Natural killer cell treated with Interleukin-12 subunit alpha and Interleukin-12 subunit beta and Interleukin-15 and Interleukin-18, amount 100 ng/mL, for 72 hours (primary cell): ENCODE measurements at places on chromosomes 5 and 9.
A peak's percentile ranks its signal among the peaks of the same experiment; 100 is the strongest.

DNA sequence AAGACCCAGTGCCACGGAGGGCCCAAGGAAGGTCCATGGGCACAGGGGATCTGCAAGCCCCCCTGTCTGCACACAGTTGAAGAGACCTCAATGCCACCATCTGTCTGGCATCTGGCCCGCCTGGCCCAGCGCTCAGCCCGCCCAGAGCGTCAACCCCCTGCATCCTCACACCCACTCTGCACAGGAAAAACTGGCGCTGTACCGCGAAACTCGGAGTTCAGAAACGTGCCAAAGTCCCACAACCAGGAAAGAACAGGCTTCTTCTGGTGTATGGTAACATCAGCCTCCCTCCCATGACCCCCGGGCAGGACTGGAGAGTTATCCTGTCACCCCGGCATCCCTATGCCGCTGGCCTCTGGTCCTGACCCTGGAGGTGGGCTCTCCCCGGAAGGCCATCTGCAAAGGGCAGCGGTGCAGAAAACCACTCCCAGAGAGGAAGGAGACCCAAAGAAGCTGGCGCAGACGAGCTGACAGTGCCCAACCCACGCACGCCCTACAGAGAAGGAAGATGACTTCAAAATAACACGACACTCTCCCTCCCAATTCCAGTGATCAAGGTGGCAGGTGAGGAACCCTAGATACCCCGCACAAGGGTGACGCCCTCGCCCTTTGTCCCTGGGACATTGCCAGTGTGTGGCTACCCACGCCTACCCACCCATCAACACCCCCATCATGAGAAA is 18.9 kb downstream of the VAV2 start:
- no peak for DNase-seq
- no peak overlapping the region for H3K27ac ChIP-seq
- H3K27me3 ChIP-seq: no peaks in the 10 kb centered on the region
- no peaks in the 10 kb centered on the region for H3K4me1 ChIP-seq
- no peak overlapping the region for H3K4me3 ChIP-seq

DNA sequence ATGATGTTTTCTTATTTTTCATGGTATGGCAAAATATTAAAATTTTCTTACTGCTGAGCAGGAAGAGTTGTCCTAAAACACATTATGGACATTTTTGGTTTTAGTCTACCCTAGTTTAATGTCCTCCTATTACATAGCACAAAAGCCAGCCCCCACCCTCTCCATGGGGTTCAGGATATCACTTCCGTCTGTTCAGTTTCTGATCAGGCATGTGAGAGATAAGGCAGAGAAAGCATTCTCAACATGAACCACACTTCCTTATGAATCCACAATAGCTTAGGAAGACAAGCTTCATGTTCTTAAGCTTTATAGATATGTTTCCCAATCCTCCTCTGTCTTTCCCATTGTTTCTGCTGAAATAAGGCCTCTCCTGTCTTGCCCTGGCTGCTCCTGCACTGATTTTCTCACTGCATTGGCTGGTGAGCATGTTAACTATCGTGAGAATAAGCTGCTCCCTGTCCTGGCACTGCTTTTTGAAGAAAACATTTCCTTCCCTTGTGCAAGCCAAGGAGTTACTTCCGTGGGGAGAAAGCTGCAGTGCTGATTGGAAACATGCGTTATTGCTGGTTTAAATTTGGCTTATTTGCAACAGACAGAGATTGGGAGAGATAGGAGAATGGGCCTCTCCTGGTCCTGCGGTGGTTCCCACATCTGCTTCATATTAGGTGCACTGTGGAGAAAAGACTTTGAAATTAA is 260.3 kb upstream of the RPS23 start:
- no peak overlapping the region for H3K27ac ChIP-seq
- no peak overlapping the region for H3K4me3 ChIP-seq
- H3K4me1 ChIP-seq: no peaks in the 10 kb centered on the region
- DNase-seq: no peak
- H3K36me3 ChIP-seq: peaks cover 4% of the 10 kb centered on the region

GRCh38 chr9:122053567-122054350 is 39.3 kb downstream of the TTLL11 start:
- H3K27me3 ChIP-seq: no peaks in the 10 kb centered on the region
- H3K4me1 ChIP-seq: peaks cover 27% of the 10 kb centered on the region
- H3K36me3 ChIP-seq: no peaks in the 10 kb centered on the region
- no peak overlapping the region for H3K27ac ChIP-seq

GRCh38 chr5:133932441-133933168 is 35.8 kb downstream of the C5orf15 start:
- peak; percentile 15 for DNase-seq
- H3K4me3 ChIP-seq: no peak overlapping the region
- H3K36me3 ChIP-seq: no peaks in the 10 kb centered on the region
- H3K27me3 ChIP-seq: no peaks in the 10 kb centered on the region

GRCh38 chr9:137138058-137138721 is 764 bp upstream of the GRIN1 start:
- no peaks in the 10 kb centered on the region for H3K4me1 ChIP-seq
- no peak for DNase-seq
- H3K27ac ChIP-seq: no peak overlapping the region
- H3K27me3 ChIP-seq: peaks cover 25% of the 10 kb centered on the region
- H3K4me3 ChIP-seq: no peak overlapping the region
- no peaks in the 10 kb centered on the region for H3K36me3 ChIP-seq
